Daoy (cell line): ENCODE measurements at places on chromosomes 5 and 9. TPM values are rescaled to one million over a fixed set of nuclear protein-coding genes. Genes with fewer than 3 reads are reported as not detected.

The RASGEF1C gene
- 0.40 TPM in 1 of 2 replicates, not detected in the other for total RNA-seq

DNA sequence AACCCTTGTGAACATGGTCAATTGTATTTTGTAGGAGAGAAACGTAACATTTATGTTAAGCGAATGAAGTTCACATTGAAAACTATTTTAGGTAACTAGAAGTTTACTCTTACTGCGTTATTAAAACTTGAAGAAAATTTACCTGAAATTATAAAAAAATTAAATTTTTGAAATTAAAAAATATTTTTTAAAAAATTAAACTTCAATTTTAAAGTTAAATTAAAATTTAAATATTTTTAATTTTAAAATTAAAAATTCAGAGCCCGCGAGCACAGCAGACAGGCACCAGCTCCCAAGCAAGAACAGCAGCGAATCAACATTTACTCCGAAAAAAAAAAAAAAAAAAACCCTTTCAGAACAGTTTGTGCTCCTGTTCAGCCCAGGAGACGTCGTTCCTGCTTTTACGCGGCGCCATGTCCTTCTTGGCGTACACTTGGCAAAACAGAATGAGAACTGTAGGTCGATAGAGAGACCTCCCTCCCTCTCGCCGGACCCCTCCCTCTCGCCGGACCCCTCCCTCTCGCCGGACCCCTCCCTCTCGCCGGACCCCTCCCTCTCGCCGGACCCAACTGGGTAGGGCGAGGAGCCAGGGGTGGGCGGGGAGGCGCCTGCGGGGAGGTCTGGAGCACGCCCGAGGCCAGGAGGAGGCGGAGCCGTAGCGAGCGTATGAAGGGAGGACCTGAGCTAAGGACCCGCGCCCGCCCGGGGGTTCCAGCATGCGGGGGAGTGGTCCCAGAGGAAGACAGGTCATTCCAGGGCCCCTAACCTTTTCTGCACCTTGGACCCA is 235.8 kb downstream of the ROR2 start:
- peak; percentile 81 for DNase-seq

The NLN gene
- total RNA-seq = 43.8 and 44.2 TPM in 2 replicates

- DNase-seq = no peak
These were observed 157.2 kb upstream of the ISL1 start for GRCh38 chr5:51225789-51226742.

The SHOC1 gene
- total RNA-seq = not detected in 2 replicates

DNA sequence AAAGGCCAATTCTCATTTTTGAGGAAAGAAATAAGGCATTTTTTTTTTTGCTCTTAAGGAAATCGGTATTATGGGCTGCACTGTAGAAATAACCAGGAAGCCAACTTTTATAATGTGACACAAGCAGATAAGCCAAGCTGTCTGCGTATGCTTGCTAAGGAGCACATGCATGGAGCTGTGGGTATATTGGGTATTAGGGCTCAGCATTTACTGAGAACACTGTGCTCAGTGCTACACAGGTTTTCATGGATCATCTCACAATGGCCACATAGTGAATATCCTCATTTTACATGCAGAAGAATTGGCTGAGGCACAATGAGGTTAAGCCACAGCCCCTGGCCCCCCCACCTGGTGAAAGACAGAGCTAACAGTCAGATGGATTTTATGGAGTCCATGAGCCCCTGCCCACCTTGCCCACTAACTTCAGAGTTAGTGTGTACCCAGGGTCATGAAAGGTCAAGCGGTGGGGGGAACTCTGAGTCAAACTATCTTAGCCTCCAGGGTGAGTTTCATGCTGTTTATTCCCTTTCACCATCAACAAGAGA is 204.8 kb downstream of the SPATA31A6 start:
- DNase-seq = no peak

- peak; percentile 73 for DNase-seq
These were observed at the start of gene FAM169A for GRCh38 chr5:74865804-74866595. TSS of gene FAM169A (minus strand) at chr5:74866387. CDS start at chr5:74841676, 24,711 bp downstream.
